Vagina (tissue), 2 donors: ENCODE measurements at places on chromosomes 1 and 21. TPM values are rescaled to one million over a fixed set of nuclear protein-coding genes. Genes with fewer than 3 reads are reported as not detected.

DNA sequence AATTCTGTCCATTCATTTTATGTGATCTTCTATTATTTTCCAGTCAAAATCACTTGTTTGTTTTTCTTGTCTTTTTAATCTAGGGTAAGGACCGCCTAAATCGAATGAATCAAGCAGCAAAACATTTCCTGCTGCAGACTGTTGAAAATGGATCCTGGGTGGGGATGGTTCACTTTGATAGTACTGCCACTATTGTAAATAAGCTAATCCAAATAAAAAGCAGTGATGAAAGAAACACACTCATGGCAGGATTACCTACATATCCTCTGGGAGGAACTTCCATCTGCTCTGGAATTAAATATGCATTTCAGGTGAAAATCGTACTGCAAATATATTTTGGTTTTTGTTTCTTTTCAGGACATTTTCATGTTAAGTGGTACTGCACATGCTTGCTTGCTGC is 20.5 kb downstream of the CLCA4 start:
- no peak overlapping the region for H3K27ac ChIP-seq
- H3K4me3 ChIP-seq, result no peak overlapping the region
- no peaks in the 10 kb centered on the region for H3K27me3 ChIP-seq

The FCAMR gene
- total RNA-seq, result not detected

DNA sequence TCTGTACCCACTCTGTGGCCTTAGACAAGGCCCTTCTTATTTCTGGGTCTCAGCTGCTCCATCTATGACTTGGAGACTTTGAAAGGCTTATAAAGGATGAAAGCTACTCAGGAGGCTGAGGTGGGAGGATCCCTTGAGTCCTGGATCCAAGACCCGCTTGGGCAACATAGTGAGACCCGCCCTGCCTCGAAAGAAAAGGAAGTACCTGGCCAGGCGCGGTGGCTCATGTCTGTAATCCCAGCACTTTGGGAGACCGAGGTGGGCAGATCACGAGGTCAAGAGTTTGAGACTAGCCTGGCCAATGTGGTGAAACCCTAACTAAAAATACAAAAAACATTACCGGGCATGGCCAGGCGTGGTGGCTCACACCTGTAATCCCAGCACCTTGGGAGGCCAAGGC is 13.4 kb downstream of the ID3 start:
- H3K27me3 ChIP-seq, result no peaks in the 10 kb centered on the region
- H3K27ac ChIP-seq, result no peak overlapping the region
- DNase-seq, result no peak
- H3K4me1 ChIP-seq, result no peaks in the 10 kb centered on the region
- no peak overlapping the region for H3K4me3 ChIP-seq

The HRNR gene
- not detected for total RNA-seq

The CLCC1 gene
- total RNA-seq, result 28.0 TPM

GRCh38 chr1:235809688-235810397 is 56.9 kb downstream of the LYST start:
- no peaks in the 10 kb centered on the region for H3K27me3 ChIP-seq
- peaks cover 8% of the 10 kb centered on the region for H3K4me1 ChIP-seq
- H3K4me3 ChIP-seq, result no peak overlapping the region
- no peak for DNase-seq
